ENCODE measurements at places on chromosomes 6 and 20.

GRCh38 chr6:27617700-27618689 lies 145.1 kb upstream of the ZNF184 start:
- DNase-seq = no peak

GRCh38 chr20:49573900-49574416 lies 6.0 kb upstream of the PTGIS start:
- DNase-seq = no peak

DNA sequence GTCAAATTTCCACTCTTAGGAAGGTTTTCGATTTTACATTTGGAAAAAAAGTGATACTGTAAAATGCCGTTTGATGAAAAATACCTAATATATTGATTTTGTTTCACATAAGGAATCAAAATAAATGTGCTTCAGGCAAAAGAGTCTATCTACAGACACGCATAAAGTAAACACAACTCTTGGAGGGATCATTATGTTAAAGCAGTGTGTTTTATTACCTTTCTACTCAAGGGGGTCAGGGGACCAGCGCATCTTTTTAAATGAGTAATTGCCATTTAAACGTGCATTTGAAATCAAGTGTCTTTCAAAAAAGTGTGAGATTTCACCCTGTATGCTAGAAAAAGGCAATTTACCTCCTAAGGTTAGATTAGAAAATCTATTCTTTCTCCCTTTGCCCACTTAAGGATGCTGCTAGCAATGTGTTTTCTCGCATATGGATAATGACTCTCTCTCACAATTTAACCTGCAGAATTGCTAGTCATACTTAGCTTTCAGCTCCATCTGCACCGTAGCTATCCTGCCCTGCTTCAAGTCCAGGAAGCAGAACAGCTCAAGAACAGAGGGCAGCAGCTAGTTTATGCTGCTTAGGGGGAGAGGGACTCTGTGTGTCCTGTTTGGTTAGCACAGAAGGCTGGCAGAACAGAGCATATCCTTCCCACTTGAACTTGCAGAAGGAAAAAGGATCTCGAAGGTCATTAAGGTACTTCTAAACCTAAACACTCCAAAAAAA lies 35.0 kb downstream of the NKAIN2 start:
- DNase-seq = no peak

DNA sequence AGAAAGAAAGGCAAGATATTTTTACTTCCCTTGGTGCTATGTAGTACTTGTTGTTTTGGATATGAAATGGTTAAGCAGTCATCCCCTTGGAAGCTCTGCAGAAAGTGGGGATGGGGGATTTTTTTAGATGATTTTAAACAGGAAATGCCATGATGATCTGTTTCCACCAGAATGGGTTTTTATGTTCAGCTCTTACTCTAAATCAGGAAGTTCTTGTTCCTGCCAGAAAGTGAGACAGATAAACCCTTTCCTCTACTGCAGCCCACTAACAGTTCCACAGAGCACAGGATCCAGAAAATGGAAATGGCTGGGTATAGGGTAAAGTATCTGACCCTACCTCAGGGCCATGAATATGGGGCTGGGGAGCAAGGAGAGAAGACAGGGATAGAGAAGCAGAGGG lies 32.1 kb upstream of the PPP1R3G start:
- no peak for DNase-seq

DNA sequence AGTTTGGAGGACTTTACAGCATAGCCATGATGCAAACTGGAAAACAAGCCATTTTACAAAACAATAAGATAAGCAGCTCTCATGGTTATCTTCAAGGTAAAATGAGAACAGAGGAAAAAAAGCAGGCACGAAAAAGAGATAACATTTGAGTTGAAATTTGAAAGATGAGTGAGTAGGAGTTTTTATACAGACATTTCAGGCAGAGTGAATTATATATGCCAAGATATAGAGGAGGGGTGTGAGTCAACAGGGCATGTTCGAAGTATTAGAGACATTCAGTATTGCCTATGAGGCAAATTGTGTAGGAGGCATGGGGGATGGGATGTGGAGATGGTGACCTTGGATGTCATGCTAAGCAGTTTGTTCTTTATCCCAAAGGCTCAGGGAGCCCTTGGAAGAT lies 240.5 kb upstream of the MAN1A1 start:
- DNase-seq = no peak

DNA sequence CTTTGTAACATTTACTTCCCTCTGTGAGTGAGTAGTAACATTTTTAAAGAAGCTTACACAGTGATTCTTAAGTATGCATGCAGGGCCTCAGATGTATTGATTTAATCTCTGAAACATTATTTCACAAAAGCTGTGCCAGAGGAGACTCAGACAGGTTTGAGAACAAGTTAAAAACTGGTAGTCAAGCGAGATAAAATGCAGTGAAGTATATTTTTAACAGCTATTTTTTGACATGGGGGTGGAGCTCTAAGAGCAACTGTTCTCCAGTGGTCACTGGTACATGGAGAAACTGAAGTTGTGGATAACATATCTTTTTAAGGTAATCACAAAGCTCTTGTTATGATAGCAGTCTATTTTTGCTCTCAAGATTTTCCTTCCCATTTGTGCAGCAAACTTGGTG lies 20.4 kb downstream of the DSTN start:
- no peak for DNase-seq

GRCh38 chr6:125571207-125571755 lies 178.2 kb upstream of the HEY2 start:
- no peak for DNase-seq

DNA sequence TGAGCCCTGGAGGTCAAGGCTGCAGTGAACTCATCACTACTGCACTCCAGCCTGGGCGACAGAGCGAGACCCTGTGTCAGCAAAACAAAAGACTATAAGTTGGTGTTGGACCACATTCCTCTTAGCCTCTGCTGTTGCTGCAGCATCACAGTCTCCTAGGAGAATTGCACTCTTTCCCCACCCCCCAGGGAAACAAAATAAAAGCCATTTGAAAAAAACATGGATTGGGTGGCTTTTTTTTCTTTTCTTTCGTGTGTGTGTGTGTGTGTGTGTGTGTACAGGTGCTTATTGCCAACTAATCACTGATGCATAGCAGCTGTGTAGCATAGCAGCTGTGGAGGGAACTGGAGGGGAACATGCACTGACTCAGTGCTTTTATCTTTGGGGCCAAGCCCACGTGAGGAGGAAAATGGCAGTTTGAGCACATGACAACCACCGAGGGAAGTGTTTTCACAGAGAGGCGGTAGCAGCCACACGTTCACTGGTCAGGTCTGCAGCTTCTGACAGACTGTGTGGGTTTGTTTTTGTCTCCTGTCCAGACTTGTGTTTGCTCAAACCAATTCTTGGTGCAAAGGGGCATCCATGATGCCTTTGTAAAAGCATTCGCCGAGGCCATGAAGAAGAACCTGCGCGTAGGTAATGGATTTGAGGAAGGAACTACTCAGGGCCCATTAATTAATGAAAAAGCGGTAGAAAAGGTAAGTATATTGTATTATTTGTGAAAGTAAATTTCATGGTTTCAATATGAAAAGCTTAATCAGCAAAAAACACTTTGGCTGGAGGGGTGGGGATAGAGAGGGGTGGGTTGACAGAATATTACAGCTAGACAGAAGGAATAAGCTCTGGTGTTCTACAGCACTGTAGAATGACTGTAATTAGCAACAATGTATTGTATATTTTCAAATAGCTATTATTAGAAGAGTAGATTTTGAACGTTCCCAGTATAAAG lies 27.7 kb downstream of the ALDH5A1 start:
- DNase-seq = no peak

DNA sequence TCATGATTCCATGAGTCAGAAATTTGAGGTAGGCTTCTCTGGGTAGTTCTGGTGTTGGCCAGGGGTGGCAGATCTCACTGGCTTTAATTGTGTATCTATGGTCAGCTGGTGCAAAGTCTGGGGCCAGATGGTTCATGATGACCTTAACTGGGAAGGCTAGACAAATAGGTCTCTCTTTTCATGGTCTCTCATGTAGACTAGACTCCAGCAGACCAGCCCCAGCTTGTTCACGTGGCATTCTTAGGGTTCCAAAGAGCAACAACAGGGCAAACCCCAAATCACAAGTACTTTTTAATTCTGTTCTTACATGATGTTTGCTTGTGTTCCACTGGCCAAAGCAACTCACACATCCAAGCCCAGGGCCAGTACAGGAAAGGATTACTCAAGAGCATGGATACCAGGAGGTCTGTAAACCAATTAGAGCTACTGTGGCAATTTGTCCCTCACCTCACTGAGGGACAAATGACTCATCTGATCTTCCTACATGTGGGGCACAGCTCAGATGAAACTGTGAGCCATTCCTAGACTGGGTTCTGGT lies 79.5 kb upstream of the PBOV1 start:
- no peak for DNase-seq

GRCh38 chr6:158409451-158409850 lies 97.2 kb downstream of the TULP4 start:
- no peak for DNase-seq

GRCh38 chr6:80480421-80481157 lies 374.1 kb downstream of the BCKDHB start:
- DNase-seq = no peak

- no peak for DNase-seq
These were observed 74.8 kb downstream of the GCNT2 start for GRCh38 chr6:10595731-10596664.

DNA sequence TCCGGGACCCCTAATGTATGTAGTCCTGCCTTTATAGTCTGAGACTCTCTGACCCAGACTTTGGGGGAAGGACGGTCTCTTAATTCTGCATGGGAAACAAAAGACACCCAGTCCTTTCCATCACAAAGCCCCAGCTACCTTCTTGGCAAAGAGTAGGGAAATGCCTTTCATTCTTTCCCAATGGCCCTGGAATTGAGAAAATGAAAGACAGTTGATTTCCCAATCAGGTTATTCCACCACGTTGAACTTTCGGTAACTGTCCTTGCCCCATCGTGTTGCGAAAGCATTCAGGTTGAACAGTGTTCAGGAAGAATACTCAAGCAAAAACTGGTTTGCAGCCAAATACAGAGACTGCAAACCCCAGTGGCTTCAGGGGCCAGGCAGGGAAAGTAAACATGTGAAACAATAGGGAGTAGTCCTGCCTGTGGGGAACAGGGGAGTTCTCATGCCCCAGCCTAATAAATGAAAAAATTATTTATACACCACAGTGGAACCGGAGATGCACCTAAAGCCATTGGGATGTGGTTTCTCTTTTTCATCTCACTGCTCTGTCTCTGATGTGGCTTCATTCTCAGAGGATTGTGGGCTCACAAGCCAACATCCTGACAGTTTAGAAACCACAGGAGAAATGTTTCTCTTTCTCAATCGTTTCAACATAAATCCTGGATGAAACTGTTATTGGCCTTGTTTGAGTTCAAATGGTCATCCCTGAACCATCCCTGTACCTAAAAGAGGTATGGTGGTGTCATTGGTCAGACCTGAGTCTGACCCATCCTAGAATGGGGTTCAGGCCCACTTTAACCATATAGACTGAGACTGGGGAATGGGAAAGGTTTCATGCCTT lies 44.2 kb upstream of the SLC9A8 start:
- peak; percentile 38 for DNase-seq

- DNase-seq = no peak
These were observed 272.2 kb downstream of the CDC5L start for GRCh38 chr6:44659726-44660125.

- no peak for DNase-seq
These were observed 34.4 kb upstream of the HIVEP1 start for GRCh38 chr6:11977738-11978137.

DNA sequence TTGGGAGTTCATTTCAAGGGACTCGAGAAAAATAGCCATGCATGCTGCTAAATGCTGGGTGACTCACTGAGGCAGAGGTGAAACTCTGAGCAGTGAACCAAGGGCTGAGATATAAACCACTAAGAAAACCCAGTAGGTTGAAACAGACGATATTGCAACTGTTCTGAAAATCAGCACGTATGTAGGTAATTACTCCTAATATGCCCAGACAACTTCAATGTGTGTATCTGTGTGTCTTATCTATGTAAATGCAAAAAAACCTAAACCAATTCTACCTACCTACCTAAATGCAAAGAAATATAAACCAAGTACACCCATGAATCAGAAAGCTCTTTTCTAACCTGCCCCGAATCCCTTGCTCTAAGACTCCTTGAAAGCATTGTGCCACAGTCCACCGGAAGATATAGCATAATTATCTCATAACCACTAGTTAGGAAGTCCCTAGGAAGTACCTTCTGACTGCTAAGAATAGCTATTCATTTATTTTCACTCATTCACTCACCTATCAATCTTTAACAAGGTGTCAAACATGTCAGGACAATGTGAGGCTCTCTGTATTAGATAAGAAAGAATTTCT lies 458.7 kb upstream of the RUNX2 start:
- no peak for DNase-seq

- DNase-seq = no peak
These were observed 11.3 kb upstream of the RBM24 start for GRCh38 chr6:17269840-17270239.

DNA sequence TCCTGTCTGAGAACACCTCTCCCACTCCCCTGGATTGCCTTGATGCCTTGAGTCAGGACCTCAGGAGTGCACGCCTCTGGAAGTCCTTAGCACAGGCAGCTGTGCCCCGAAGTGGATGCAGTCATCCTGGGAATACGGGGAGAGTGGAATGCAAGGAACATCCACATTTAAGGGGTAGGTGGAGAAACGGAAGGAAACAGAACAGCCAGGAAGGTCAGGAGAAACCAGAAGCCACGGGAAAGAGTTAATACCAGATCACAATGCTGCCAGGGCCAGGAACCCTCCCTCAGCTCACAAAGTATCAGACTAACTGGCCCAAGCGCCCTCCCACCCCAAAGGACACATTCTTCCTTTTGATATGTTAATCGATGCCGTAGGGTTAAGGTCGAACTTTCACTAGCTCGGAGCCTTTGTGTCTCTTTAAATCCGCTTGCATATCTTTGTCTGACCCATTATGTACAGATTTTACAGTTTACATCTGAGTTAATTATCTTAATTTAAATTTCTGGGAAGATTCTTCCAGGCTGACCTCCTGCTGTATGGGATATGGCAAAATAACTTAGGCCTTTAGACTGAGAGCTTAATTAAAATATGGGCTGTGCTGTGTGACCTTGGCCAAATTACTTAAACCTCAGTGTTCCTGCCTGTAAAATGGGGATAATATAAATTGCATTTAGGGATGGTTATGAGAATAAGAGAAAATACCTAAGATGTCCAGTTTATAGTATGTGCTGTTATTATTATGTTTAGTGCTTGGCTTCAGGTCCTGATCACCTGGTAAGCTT lies 24.0 kb upstream of the CCND3 start:
- DNase-seq = no peak

GRCh38 chr6:128888444-128889175 lies 5.7 kb downstream of the LAMA2 start:
- no peak for DNase-seq

DNA sequence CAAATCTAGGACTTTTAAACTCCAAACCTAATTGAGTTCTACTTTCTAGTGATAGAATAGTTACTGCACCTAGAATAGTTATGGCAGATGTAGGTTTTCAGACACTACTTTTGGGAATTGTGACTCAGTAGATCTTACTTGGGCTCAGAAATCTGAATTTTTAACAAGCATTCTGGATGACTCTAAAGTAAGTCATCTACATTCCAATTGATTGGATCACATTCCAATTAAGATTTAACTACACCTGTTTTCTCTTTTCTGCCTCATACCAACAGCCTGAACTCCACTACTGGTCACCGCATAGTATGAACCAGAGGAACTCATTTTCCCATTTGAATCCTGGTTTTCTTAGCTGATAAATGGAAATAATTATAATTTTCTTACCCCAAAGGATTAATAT lies 49.5 kb upstream of the TFAP2D start:
- DNase-seq = no peak

Measured in CD4-positive, alpha-beta T cell treated with Interleukin-15 for 4 hours (primary cell).